ENCODE measurements at places on chromosomes 3 and 15. TPM values are rescaled to one million over a fixed set of nuclear protein-coding genes. Genes with fewer than 3 reads are reported as not detected.

DNA sequence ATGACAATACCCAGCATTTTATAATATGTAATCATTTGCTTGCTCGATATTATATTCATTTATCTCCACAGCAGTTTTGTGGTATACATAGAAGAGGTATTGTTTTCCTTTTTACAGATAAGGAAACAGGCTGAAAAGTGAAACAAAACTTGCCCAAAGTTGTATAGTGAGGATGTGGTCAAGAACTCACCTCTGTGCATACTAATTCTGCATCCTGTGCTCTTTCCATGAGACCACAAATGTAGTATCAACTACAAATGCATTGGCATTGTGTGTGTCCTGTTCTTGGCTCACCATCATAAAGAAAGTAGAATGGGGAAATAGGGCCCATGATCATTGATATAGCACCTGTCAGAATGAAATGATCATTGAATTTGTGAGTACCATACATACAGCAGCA lies 167.3 kb downstream of the NECTIN3 start:
- DNase-seq: no peak
- no peak overlapping the region for H3K4me3 ChIP-seq
- H3K27me3 ChIP-seq: no peaks in the 10 kb centered on the region
- H3K36me3 ChIP-seq: no peaks in the 10 kb centered on the region
- no peaks in the 10 kb centered on the region for H3K4me1 ChIP-seq
- no peak overlapping the region for H3K27ac ChIP-seq

GOLGA8O gene
- total RNA-seq: 0.76 TPM

- no peak overlapping the region for H3K27ac ChIP-seq
- H3K4me1 ChIP-seq: no peaks in the 10 kb centered on the region
- no peaks in the 10 kb centered on the region for H3K36me3 ChIP-seq
- H3K27me3 ChIP-seq: no peaks in the 10 kb centered on the region
- no peak for DNase-seq
These were observed 57.1 kb upstream of the SSR3 start for GRCh38 chr3:156611870-156612494.

CAND2 gene
- 2.1 TPM for total RNA-seq

DNA sequence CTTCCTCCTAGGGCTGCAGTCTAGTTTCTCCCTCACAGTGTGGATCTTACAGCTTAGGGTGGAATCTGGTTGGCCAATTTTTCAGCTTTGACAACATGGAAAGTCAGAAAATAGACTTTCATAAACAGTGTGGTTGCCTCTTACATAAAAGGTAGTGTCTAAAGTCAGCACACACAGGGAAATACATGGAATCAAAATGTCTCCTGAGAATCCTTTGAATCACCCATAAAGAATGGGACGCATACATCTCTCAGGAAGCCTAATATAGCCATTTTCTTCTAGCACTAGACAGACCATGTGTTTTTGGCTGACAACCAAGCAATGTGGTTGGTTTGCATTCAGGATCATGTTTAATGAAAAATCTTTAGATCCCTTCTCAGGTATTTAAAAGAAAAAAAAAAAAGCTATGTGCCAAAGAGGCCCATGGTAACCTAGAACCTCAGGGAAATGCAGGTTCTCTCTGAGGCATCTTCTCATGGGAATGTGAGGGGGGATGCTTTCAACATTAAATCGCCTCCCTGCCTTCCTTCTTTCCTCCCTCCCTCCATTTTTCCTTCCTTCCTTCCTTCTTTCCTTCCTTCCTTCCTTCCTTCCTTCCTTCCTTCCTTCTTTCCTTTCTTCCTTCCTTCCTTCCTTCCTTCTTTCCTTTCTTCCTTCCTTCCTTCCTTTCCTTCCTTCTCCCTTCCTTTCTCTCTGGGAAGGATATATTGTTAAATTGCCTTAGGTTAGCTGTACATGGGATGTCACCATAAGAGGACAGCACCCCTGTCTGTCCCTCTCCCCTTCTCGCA lies 34.3 kb upstream of the ZBTB38 start:
- H3K27ac ChIP-seq: no peak overlapping the region
- DNase-seq: no peak
- no peak overlapping the region for H3K4me3 ChIP-seq
- no peaks in the 10 kb centered on the region for H3K36me3 ChIP-seq
- peaks cover 29% of the 10 kb centered on the region for H3K4me1 ChIP-seq
- H3K27me3 ChIP-seq: no peaks in the 10 kb centered on the region

- H3K27ac ChIP-seq: no peak overlapping the region
- DNase-seq: no peak
- H3K36me3 ChIP-seq: no peaks in the 10 kb centered on the region
- no peaks in the 10 kb centered on the region for H3K27me3 ChIP-seq
These were observed 2.0 kb upstream of the FSIP1 start for GRCh38 chr15:39784638-39785037.

DNA sequence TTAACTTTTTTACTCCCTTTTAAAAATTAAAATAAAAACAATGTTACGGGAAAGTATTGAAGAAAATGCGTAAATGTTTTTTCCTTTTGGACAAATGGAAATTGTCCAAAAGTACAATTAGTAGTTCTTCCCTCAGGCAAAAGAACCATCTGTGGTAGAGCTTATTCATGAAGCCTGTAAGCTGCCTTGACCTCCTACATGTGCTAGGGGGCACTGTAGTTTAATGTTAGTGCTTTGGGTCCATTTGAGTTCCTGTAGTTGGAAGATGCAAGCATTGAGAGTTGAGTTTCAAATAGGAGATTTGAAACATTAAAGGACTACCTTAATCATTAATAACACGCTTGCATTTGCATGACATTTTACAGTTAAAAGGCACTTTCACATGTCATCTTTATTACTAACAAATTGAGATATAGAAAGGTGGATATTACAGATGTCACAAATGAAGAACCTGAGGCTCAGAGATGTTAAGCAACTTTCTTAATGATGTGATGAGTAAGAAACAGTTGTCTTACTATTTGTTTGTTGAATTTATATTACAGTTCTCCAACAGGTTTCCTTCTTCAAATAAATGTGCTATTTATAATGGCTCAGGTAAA lies 1.8 kb upstream of the ZNF385D start:
- no peak overlapping the region for H3K4me3 ChIP-seq
- no peaks in the 10 kb centered on the region for H3K4me1 ChIP-seq
- DNase-seq: no peak

ZKSCAN7 gene
- 4.7 TPM for total RNA-seq

Data from Peyer's patch (tissue), 4 donors.